ENCODE measurements at places on chromosomes 7 and 10. TPM values are rescaled to one million over a fixed set of nuclear protein-coding genes. Genes with fewer than 3 reads are reported as not detected.

Gene COX15
- 58.4 TPM for total RNA-seq

Gene AKR1B15
- total RNA-seq, result not detected

Gene LBX1
- not detected for total RNA-seq

Gene HYAL4
- 0.11 TPM for total RNA-seq

Gene VAX1
- 0.81 TPM for total RNA-seq

Gene GNAI1
- 35.3 TPM for total RNA-seq

Gene BMPER
- 2.4 TPM for total RNA-seq

Gene ADGRA1
- 0.37 TPM for total RNA-seq

Gene PFKFB3
- 20.1 TPM for total RNA-seq

Gene DDX50
- total RNA-seq, result 50.8 TPM

Gene GIMAP5
- total RNA-seq, result not detected

Gene INPP5F
- total RNA-seq, result 152 TPM

Gene CUZD1
- total RNA-seq, result 0.11 TPM

Gene MACROH2A2
- 47.4 TPM for total RNA-seq

Gene GHRHR
- 2.7 TPM for total RNA-seq
